T-helper 1 cell (primary cell): ENCODE measurements at places on chromosomes 4 and X.

- DNase-seq: no peak
Measured at GRCh38 chrX:40008791-40009461, 88.8 kb downstream of the BCOR start.

DNA sequence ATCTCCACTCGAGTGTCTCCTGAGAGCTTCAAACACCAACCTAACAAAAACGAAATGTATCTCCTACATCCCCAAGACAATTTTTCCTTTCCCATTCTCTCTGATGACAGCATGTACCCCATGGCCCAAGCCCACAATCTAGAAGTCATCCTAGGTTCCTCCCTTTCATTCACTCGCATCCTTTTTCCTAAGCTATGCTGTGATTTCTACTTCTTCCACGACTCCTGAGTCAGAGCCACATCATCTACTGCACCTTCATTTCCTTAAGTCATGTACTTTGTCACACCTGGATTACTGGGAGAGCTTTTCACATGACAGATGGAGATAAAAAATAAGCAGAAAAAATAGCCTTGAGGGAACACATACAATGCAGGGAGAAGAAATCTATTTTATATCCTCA lies 20.1 kb downstream of the C4orf36 start:
- DNase-seq: no peak

- DNase-seq: no peak
Measured at GRCh38 chrX:108163333-108164082, 71.9 kb downstream of the ATG4A start.

DNA sequence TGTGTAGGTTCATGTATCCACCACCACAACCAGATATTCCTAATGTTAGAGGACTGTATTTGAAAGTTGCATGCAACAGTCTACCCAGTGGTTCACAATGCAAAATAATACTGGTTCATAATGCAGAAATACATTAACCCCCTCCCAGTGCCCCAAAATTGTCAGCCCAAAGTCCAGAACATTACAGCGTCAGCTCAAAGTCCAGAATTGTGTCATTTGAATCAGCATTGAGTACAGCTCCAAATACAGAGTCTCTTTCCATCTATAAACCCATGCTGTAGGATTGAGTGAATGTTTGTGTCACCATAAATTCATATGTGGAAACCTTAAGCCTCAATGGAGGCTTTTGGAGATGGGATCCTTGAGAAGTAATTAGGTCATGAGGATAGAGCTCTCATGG lies 54.0 kb downstream of the MCUB start:
- DNase-seq: no peak

- no peak for DNase-seq
Measured at GRCh38 chrX:10101269-10101668, 55.5 kb upstream of the CLCN4 start.

DNA sequence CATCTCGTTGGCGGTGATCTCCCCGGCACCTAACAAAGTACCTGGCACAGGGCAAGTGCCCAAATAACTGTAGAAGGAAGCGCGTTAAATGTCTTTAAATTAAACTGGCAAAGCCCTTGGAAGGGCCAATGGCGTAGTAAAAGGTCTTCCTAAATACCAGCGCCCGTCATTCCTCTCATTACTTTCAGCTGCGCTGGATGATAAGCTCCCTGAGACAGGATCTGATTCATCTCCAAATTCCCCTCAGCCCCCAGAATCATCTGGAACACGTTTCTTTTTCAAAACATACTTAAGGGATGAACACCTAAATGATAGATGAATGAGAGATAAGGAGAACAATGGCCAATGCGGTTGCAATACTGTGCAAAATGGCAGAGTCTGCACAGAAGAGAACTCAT lies 95.1 kb downstream of the AFAP1 start:
- DNase-seq: no peak
